Astrocyte of the hippocampus (primary cell): ENCODE measurements at places on chromosomes 16 and 17.

DNA sequence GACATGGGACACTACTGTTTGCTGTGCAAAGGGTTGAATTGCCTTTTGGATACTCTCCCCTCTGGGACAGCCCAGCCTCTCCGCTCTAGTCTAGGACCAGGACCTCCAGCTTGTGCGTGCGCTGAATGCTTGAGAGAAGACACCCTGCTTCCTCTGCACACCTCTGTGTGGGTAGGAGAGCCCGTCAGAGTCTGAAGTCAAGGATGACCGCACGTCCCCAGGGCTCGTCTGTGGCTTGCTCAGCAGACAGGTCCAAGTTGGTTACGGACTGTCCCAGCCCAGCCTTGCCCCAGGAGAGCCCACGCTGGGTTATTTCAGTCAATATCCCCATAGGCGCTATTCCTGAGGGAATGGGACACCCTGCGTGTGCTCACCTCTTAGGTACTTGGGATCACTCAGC, 3.7 kb downstream of the C16orf89 start:
- no peak for DNase-seq

DNA sequence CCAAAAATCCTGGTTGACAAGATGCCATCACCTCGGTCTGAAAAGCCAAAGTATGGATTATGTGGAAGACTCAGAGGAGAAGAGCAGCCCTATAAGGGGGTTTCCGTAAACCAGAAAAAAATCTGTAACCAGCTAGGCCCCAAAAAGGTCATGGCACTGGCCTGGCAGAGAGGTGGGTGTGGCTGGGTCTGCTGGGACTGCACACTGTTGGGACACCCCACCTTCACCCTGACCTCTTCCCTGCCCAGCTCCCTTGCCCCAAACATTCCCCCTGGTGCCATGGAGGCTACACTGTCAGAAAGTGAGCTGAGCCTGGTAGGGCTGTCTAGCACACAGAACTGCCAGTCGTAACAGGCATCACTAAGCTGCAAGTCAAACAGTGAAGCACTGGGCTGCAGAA, 6.5 kb downstream of the SLC47A2 start:
- DNase-seq, result no peak

DNA sequence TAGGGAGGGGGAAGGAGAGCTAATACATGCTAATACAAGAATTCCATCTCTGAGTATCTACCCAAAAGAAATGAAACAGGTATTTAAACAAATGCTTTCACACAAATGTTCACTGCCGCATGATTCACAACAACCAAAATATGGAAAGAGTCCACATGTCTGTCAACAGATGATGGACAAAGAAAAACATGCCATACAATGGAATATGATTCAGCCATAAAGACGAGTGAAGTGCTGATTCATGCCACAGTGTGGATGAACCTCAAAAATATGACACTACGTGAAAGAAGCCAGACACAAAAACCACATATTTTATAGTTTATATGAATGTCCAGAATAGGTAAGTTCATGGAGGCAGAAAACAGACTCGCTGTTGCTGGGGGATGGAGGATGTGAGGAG, 321.4 kb downstream of the FOXL1 start:
- DNase-seq, result peak; percentile 13

DNA sequence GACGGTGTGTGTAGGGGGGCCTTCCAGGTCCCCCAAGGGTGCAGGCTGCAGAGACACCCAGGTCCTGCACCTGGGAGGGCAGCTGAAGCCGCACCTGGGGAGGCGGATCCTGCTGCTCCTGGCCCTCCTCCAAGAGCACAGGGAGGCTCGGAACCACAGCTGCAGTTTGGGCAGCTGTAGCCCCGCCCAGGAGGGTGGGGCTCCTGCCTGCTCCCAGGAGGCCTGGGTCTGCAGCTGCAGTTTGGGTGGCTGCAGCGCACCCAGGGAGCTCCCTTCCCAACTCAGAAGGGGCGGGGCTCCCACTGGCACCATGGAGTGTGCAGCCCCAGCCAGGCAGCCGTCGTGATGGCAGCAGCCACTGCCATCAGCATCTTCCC, 69.4 kb upstream of the NKD1 start:
- DNase-seq, result no peak
